Liver (tissue), 10 donors: ENCODE measurements at places on chromosomes 1 and 21.

DNA sequence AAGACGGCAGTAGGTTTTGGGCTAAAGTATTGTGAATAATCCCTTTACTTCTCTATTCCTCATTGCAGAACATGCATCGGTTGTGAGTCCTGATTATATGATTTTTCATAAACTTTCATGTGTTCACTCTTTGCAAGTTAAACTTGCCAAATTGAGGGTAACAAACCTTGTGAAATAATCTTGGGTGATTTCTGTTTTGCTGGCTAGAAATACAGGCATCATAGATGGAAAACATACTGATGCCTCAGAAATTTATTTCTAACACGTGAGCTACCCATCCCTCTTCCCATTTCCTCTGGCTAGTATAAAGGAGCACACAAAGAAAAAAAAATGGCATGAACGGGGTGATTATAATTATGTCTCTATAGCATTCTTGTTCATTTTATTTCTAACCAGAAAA, 39.6 kb downstream of the RGS5 start:
- no peak overlapping the region for H3K27ac ChIP-seq
- no peak overlapping the region for H3K4me3 ChIP-seq

GRCh38 chr1:198364471-198364870, 176.0 kb downstream of the ATP6V1G3 start:
- no peaks in the 10 kb centered on the region for H3K36me3 ChIP-seq
- no peak for DNase-seq
- H3K27ac ChIP-seq: no peak overlapping the region
- peaks cover 3% of the 10 kb centered on the region for H3K4me1 ChIP-seq
- H3K27me3 ChIP-seq: no peaks in the 10 kb centered on the region

GRCh38 chr1:160640359-160641123, 6.3 kb downstream of the SLAMF1 start:
- no peak overlapping the region for H3K4me3 ChIP-seq
- H3K36me3 ChIP-seq: no peaks in the 10 kb centered on the region
- DNase-seq: no peak
- H3K4me1 ChIP-seq: peaks cover 20% of the 10 kb centered on the region
- no peak overlapping the region for H3K27ac ChIP-seq
- H3K27me3 ChIP-seq: no peaks in the 10 kb centered on the region

DNA sequence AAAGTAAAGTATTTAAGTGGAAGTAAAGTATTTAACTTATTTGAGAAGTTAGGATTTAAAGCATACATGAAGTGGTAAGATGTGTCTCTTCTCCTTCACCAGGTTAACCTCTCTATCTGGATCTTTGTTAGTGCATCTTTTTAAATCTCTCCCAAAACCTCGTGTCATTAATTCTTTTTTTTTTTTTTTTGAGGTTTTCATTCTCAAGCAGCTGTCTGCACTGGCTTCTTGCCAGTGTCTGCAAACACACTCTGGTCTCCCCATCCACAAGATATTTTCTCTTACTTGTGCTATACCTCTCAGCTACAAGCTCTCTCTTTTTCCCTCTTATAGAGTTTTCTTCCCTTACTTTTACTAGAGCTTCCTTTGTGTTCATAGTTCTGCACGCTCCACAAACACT, 49.0 kb downstream of the CLDN17 start:
- no peaks in the 10 kb centered on the region for H3K4me1 ChIP-seq
- H3K27ac ChIP-seq: no peak overlapping the region
- DNase-seq: no peak
- H3K27me3 ChIP-seq: no peaks in the 10 kb centered on the region

DNA sequence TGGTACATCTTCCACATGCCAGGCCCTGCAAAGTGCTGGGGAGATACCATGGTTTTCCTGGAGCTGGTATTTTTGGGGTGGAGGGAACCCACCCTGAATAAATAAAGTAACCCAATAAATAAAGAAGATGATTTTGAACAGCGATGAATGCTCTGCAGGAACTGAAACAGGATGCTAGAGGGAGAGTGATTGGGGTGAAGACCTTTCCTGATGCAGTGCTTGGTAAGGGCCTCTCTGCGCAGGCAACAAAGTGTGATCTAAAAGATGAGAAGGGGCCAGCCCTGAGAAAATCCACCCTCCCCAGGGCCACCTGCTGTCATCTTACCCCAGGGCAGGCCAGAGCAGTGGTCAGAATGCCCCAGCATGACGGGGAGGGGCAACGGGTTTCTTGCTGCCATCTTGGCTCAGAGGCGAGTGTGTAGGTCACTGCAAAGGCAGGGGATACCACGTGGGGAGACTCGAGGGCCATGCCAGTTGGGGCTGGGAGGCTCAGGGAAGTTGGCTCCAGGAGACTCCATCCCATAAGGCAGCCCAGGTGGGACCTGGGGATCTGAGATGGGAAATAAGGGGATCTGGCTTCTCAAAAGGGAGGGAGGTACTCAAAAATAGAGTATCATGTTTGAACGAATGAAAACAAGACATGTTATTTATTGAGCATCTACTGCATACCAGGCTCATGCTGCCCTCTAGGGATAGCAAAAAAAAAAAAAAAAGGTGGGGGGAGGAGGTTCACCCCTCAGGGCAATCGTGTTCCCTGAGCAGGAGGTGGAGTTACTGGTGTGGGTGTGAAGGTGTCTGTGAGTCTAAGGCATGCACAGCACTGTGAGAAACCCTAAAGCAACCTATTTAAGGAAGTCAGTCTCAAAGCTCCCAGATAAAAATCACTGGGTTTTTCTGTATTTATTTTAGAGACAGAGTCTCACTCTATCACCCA, 2.8 kb downstream of the SRARP start:
- no peak for DNase-seq
- no peaks in the 10 kb centered on the region for H3K36me3 ChIP-seq
- no peak overlapping the region for H3K4me3 ChIP-seq
- no peak overlapping the region for H3K27ac ChIP-seq
- no peaks in the 10 kb centered on the region for H3K27me3 ChIP-seq

DNA sequence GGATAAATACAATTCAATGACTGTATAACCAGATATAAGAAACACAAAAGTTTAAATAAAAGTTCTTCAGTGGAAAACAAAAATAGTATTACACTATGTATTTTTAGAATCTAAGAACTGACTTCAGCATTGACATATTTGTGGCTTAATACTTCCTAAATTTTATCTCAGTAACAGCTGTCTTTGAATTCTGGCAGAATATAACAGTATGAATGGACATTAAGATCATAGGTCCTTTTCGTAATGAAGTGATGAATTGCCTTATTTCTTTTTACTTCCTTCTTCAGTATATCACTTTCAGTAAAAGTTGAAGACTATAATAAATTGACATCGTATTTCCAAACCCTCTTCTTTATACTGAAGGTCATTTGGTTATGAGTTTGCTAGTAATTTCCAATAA, 1030.0 kb downstream of the MRPL39 start:
- H3K27ac ChIP-seq: no peak overlapping the region
- no peak overlapping the region for H3K4me3 ChIP-seq
- DNase-seq: no peak
- no peaks in the 10 kb centered on the region for H3K27me3 ChIP-seq

GRCh38 chr1:206757524-206758266, 12.9 kb upstream of the IL19 start:
- DNase-seq: no peak
- H3K4me1 ChIP-seq: no peaks in the 10 kb centered on the region
- H3K36me3 ChIP-seq: no peaks in the 10 kb centered on the region

DNA sequence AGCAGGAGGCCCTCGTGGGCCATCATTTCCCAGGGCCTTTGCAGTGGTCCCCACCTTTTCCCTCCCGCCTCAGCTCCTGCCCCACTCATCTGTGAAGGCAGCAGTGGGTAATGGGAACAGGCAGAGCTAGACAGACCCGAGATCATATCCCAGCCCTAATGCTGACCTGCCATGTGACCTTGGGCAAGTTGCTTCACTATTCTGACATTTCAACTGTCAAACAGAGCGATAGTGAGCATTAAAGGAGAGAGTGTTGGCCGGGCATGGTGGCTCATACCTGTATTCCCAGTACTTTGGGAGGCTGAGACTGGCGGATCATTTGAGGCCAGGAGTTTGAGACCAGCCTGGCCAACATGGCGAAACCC, 51.7 kb downstream of the RPS6KA1 start:
- H3K4me3 ChIP-seq: no peak overlapping the region
- H3K27me3 ChIP-seq: no peaks in the 10 kb centered on the region
- no peaks in the 10 kb centered on the region for H3K4me1 ChIP-seq
